ENCODE measurements at places on chromosomes 3 and 15. TPM values are rescaled to one million over a fixed set of nuclear protein-coding genes. Genes with fewer than 3 reads are reported as not detected.

Gene MORC1
- not detected for total RNA-seq

Gene RETNLB
- total RNA-seq: not detected

Gene LRCH3
- 23.6 TPM for total RNA-seq

GRCh38 chr3:149267565-149267964 is 45.9 kb upstream of the CP start:
- no peak for DNase-seq

DNA sequence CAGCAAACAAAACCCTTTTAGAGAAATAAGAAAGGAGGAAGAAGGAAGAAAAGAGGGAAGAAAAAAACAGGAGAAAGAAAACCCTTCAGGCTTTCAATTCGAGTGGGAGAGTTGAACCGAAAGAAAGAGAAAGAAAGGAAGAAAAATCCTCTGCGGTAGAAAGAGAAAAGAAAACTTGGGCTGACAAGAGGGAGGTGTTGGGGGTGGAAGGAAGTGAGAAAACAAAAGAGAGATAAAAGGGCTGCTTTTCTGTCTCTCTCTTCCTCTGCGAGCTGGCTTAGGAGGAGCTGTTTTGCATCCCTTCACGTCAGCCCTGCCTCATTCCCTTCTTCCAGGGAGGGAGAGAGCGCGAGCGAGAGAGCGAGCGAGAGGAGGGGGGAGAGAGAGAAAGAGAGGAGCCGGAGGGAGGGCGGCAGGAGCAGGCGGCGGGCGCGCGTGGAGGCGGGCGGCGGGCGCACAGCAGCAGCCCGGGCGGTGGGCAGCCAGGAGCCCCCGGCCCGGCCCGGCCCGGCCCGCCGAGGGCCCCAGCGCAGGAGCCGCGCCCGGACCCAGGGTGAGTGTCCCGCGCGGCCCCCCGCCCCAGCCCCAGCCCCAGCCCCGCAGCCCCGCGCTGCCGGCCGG is at the start of gene ZNF710:
Gene ZNF710, plus strand, starts transcription at position 263 of the 621 bp plus-strand sequence. CDS start 65,814 bp downstream, outside the sequence.
- peak; percentile 83 for DNase-seq

- DNase-seq: peak; percentile 81
Measured at GRCh38 chr15:89101302-89102193, 13.3 kb downstream of the ABHD2 start.

- DNase-seq: no peak
Measured at GRCh38 chr3:51945926-51946705, 4.0 kb downstream of the PARP3 start.

DNA sequence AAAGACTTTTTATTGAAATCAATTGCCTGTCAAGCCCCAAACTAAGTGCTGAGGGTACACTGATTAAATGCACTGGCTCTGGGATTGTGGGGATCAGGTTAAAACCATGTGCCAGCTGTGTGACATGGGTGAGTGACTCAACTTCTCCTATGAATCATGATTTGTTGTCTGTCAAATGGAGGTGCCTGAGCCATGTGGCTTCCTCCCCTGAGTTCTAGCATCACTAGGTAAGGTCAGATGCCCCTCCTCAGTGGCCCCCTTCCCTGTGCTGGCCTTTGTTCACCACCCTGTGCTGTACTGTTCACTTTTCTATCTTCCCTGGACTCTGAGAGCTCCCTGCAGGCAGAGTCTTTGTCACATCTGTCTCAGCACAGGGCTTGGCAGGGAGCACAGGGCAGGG is 43.6 kb upstream of the ATP2B2 start:
- DNase-seq: no peak

GRCh38 chr15:42102646-42103235 is 8.4 kb upstream of the PLA2G4D start:
- no peak for DNase-seq

DNA sequence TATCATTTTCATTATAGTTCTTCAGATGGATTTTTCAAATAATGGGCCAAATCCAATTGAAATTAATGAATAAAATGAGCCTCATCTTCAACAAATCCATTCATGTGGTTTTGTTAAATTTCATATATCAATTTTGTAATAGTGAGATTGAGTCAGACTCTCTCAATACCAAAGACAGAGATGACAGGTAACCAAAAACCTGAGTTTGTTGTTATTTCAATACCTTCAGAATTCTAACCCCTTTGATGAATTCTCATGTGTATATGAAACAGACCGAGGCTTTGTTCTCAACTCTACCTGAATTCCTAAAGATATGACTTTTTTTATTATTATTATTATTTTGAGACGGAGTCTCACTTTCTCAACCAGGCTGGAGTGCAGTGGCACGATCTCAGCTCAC is 92.8 kb downstream of the FOXP1 start:
- no peak for DNase-seq

- DNase-seq: no peak
Measured at GRCh38 chr3:73591286-73591800, 33.4 kb downstream of the PDZRN3 start.

- DNase-seq: no peak
Measured at GRCh38 chr3:144900366-144900765, 928.7 kb downstream of the DIPK2A start.

GRCh38 chr15:72825829-72826228 is 42.3 kb upstream of the ADPGK start:
- DNase-seq: no peak

DNA sequence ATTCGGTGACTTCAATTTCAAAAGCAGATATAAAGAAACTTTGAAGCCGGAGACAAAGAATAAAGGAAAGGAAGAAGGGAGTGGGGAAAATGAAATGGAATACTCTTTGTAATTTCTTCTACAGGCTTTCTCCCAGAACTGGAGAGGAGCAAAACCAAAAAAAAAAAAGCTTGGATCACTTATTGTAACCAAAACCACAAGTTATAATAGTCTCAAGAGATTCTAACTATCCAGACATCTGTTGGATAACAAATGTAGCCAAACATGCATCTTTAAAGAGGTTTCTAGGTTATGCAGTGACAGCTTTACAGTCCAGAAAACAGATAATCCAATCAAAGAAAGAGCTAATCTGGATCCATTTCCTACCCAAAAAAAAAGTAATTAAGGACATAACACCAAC is 36.2 kb downstream of the VGLL3 start:
- no peak for DNase-seq

All from right cardiac atrium (tissue), 5 donors.